B cell (primary cell): ENCODE measurements at places on chromosomes 2 and 18. TPM values are rescaled to one million over a fixed set of nuclear protein-coding genes. Genes with fewer than 3 reads are reported as not detected.

The ATP8B1 gene
- polyA plus RNA-seq = not detected in 2 replicates

GRCh38 chr2:64807417-64807816 is 153.7 kb upstream of the SERTAD2 start:
- no peak for DNase-seq

DNA sequence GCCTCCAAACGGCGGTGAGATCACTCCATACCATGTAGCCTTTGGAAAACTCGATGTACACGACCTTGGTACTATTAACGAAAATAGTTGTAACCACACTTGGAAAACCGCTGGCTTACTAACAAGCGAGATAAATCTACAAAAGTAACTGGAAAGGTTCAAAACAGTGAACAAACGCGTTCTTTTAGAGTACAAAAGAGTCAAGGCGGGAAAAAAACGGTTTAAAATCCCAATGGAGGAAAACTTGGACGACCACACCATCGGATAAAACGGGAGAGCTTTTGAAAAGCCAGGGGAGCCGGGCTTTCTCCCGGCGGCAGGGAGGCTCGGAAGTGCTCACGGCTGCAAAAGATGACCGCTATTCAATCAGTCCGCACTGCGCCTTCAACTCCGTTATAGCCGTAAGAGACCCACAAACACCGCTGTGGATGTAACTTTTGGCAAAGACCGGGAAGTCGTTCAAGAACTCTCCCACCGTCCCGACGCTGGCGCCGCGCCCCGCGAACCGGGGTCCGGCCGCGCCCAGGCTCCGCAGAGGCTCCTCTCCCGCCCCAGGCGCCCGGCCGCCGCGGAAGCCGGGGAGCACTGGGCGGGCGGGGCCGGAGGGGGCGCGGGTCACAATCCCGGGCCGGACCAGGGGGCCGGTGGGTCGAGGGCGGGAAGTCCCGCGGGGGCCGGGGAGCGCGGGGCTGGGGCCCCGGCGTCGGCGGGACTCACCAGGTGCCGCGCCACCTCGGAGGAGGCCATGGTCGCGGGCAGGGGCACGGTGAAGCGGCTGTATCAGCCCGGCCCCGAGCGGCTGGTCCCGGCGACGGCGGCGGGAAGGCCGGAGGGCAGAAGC is 465 bp downstream of the SEPTIN10 start:
- peak; percentile 32 for DNase-seq

- no peak for DNase-seq
Measured at GRCh38 chr18:21293479-21293878, 51.4 kb downstream of the GREB1L start.

GRCh38 chr2:24745825-24746224 is 47.4 kb downstream of the PTRHD1 start:
- DNase-seq = no peak
